ENCODE measurements at places on chromosomes 4 and X.
A peak's percentile ranks its signal among the peaks of the same experiment; 100 is the strongest.

DNA sequence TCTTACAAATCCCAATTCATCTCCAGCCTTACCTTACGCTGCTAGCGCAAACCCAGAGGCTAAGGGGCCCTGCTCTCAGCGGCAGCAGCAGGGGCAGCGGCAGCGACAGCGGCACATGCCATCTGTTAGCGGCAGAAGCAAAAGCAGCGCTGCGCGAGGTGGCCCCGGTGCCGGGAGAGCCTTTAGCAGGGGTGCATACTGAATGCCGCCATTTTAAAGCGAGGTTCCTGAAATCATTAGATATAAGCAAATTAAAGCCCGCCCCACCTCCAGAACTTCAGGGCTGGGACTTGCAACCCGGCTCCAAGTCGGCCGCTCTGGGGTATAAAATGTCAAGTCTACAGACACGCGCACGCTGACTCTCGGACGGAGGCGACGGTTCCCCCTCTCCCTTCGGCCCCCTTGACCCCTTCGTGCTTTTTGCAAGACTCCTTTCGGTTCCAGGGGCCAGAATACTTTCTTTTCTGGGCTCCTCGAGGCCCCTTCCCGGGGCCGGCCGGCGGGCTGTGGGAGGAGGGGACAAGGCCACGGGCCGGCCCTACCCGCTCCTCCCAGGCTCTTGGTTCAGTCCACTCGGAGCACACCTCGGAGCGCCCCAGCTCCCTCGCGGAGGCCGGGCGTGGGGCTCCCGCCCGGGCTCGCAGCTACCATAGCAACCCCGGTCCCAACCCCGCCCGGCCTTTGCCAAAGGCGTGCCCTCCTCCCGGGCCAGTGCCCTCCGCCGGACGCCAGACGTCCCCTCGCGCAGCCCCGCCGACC is at the start of gene MBNL3:
TSS of gene MBNL3 (minus strand) at position 220 of the 759 bp plus-strand sequence. CDS start 49,427 bp downstream, outside the sequence.
- DNase-seq = peak; percentile 59

DNA sequence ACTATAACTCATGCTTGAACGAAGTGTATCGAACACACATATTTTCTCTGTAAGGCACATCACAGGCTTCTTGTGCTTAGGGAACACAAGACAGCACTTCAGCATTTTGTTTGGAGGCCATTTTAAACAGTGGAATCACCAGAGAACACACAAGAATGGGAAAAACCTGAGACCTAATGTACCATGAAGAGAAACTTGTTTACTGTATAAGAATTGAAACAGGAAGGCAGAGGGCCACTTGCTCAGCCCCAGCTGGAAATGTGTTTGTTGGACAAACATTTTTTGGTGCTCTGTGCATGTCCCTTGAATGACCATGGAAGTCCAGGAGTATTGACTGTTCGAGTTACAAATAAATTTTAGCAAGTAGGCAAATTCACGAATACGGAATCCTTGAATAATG is 47.5 kb downstream of the RAPGEF2 start:
- DNase-seq = no peak

- no peak for DNase-seq
Observed at GRCh38 chrX:40415675-40416074, 165.1 kb upstream of the ATP6AP2 start.

DNA sequence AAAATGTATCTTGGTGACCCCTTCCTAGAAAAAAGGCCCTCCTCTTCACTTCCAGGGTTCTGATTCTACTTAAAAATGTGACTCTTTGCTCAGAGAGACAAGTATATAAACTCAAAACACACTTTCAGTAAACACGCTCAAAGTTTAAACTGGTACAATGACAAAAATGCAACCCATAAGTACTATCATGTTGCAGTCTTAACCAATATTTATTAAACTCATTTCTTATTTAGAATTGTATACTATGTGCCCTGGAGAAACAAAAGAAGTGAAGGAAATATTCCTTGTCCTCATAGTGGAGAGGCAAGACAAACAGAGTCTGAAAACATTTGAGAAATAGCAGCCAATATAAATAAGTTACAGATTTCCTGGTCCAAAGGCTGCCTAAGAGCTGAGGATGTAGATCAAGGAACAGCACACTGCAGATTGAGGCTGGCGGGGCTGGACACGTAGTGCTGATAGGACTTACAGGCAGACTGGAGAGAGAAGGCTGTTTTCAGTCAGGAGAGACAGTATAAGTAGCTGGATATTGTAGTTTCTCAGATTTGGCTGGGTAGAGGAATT is 39.1 kb upstream of the ANXA3 start:
- DNase-seq = no peak

DNA sequence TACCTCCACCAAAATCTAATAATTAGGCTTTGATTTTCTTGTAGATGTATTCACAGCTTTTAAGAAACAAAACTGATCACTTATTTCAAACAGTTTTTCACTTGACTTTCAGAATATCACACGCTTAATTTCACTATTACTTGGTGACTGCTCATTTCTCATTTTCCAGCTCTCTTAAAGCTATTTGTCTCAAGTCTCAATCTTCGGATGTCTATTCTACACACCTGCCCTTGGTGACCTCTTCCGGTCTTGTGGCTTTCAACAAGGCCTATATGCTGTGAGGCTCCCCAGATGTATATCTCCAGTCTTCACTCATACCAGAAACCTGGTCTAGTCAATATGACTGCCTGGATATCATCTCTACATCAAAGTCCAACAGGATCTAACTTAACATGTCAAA is 34.9 kb upstream of the ANXA10 start:
- no peak for DNase-seq

DNA sequence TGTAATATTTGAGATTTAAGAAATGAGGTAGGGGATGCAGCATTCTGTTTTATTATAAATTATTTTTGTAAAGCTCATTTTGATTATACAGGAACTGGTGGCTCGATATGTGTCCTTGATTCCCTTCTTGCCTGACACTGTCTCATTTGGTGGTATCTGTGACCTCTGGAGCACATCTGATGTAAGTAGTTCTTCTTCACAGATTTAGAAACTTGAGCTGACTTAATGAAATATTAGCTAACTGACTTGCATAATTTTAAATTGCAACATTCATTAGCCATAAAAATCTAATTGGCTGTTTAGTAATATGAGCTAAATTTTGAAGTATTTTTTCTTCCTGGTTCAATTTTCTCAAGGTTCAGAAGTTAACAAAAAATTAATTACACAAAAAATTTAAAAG is 69.1 kb downstream of the FBXL5 start:
- DNase-seq = no peak

DNA sequence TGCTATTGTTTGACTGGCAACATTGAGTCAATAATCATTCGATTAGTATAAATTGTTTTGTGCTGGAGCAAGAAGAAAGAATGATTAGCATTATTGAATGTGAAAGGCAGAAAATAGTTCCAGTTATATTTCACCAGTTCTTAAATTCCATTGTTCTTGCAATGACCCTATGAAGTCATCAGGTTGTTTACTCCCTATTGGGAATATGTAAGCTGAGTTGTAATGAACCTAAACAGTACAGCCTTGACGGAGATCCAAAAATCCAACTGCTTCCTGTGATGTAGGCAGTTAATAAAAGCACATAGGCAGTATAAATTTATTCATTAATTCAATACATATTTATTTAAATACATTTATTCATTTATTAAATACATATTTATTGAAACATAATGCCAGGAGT is 947.5 kb downstream of the PCDH7 start:
- DNase-seq = no peak

- DNase-seq = no peak
Observed at GRCh38 chr4:148054275-148054674, 322.4 kb downstream of the ARHGAP10 start.

- no peak for DNase-seq
Observed at GRCh38 chr4:66972087-66972486, 573.2 kb downstream of the CENPC start.

- no peak for DNase-seq
Observed at GRCh38 chr4:74932832-74933561, at the start of gene PARM1. Gene PARM1, plus strand, starts transcription at chr4:74933116. Its CDS starts 212 bp downstream, at chr4:74933328.

All from stimulated activated naive CD4-positive, alpha-beta T cell (primary cell).